ENCODE measurements at places on chromosomes 3 and 15.

- DNase-seq, result no peak
These were observed 293.4 kb upstream of the MME start for GRCh38 chr3:154786724-154787123.

- DNase-seq, result no peak
These were observed 186.9 kb downstream of the ARRDC4 start for GRCh38 chr15:98147415-98147814.

GRCh38 chr3:156865732-156866131 is 39.6 kb downstream of the LEKR1 start:
- DNase-seq, result no peak

DNA sequence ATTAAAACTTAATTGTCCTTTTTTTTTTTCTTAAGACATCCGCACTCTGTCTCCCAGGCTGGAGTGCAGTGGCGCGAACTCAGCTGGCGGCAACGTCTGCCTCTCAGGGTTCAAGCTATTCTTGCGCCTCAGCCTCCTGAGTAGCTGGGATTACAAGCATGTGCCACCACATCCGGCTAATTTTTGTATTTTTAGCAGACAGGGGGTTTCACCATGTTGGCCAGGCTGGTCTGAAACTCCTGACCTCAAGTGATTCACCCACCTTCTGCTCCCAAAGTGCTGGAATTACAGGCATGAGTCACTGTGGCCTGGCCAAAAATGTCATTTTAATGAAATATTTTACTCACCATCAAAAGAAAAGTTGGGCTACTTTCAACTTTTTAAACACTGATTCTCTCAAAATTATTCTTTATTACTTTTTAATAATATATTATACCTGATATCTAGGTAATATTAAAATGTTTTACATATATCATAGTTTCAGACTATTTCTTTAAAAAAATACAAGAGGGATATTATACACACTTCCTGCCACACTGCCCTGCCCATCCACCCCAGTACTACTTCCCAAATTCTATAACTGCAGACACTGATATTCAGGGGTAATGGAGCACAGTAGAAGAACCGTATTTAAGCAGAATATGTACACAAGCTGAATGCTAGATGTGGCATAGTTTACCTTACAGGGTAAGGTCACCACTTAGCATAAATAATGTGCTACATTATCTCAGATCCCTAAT is 723.9 kb upstream of the ZNF385D start:
- DNase-seq, result no peak

DNA sequence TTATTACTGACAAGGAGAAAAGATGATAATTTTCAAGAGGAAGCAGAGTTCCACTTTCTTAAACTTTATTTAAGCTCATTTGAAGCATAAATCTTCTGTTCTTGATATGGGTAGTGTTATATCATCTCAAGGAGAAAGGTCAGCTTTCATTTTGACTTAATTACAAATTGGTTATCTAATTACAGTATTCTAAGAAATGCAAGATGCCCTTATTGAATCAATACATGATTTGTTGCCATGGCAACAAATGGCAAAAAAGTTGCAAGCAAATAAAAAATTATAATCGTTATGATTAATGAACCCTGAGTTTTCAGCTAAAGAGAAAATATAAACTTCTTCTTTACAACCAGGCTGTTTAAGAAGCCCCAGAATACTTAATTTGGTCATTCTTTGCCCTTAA is 622.7 kb downstream of the RBMS3 start:
- DNase-seq, result no peak

DNA sequence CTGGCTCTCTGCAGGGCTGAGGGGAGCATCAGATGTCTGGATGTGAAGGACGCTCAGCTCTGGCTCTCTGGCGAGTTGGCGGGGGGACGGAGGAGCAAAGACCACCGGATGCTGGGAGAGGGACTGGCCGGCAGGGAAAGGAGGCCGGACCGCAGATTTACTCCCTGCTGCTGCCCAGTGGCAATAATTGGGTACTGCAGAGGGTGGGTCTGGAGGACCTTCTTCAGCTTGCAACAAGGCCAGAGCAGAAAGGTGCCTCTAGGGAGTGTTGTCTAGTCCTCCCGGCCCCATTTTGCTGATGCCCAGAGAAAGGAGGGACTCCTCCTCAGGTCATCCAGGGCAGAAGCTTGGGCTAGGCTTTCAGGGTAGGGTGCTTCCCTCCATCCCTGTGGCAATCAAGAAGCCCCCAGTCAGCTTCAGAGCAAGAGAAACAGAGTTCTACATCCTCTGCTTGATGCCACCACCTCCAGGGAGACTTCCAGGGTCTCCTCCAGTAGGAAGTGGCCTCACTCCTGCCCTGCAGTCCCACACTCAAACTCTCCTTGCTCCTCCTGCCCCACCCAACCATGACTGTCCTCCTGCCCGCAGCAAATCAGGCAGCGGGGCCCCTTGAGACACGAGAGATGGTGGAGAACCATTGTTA is 20.3 kb upstream of the CSPG4 start:
- DNase-seq, result no peak

- DNase-seq, result no peak
These were observed 16.3 kb downstream of the C3orf20 start for GRCh38 chr3:14691239-14691638.

DNA sequence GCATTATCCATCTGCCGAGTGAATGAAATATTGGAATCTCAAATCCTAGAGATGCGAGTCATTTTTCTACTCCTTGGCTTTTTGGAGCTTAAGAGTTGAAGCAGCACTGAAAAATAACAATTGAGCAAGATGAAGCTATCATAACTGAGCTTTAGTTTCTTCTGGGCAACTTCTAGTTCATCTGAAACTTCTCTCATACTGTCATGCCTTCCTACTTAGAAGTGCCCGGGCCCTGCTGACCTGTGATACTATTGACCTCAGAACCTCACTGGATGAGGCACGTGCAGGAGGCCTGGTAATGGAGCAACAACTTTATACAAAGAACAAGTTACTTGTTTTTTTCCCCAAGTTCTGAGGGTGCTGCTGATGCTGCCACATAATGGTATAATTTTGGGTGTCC is 48.5 kb upstream of the P3H2 start:
- DNase-seq, result no peak

DNA sequence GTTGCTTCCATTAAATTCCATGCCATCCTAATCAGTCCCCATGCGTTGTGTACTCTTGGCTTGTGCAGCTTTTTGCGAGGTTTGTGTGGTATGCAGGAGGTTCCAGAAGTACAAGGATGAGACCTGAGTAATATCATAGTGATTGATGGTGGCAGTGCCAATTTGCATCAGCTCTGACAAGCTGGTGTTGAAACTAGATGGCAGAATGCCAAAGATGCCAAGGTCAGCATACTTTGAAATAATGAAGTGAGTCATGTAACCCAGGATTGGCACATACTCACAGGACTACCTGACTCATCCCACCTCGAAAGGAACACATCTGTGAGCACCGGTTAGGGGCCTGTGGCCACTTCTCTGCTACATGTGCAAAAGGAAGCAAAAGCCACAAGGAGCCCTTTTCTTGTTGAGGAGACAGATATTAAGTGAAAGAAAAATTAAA is 14.3 kb downstream of the KAT2B start:
- DNase-seq, result peak; percentile 45

- DNase-seq, result no peak
These were observed 63.5 kb downstream of the KAT2B start for GRCh38 chr3:20103731-20104130.

- DNase-seq, result no peak
These were observed 695 bp downstream of the METTL6 start for GRCh38 chr3:15426579-15427118.

DNA sequence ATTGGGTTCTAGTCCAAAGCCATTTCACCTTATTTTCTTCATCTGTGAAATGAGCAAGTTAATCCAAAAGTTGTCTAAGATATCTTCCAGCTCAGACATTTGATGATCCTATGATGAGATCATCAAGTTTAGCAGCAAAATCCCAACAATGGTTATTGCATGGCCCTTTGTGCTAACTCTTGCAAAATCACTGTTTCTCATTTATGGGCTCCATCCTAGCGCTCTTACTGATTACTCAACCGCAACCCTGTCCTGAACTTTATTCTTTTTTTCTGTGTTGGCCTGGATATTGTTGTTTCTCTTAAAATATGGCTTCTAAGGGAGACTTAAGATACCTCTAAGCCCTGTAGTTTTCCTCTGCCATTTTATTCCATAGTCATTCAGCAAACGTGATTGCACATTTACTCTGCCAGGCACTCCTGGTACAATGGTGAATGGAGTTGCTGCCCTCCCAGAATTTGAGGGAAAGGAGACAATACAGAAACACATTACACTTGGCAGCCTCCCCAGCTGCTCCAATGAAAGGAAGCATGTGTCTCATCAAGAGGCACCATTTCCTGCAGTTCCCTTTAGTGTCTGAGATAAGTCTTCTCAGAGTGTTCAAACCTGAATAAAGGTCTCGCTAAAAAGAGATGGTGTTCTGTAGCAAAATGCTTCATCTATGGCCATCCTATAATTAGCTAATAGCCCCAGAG is 4.4 kb downstream of the GXYLT2 start:
- DNase-seq, result no peak

- DNase-seq, result no peak
These were observed 23.0 kb upstream of the CACNA2D3 start for GRCh38 chr3:54099381-54099780.

DNA sequence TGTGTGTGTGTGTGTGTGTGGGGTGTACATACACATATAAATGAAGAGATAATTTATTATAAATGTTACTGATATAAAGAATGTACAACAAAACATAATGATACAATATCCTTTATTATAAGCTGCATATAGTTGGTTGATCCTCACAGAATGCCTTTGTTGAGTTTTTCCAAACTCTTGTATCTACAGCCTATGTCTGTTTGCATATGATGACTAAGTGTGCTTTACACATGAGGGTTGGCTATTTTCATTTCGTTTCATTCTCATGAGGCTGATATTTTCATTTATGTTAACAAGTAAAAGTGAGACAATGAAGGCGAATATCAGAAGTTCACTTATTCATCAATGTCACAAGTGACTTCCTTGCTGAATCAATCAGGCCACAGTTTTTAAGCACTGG is 45.1 kb downstream of the TM2D3 start:
- DNase-seq, result no peak

DNA sequence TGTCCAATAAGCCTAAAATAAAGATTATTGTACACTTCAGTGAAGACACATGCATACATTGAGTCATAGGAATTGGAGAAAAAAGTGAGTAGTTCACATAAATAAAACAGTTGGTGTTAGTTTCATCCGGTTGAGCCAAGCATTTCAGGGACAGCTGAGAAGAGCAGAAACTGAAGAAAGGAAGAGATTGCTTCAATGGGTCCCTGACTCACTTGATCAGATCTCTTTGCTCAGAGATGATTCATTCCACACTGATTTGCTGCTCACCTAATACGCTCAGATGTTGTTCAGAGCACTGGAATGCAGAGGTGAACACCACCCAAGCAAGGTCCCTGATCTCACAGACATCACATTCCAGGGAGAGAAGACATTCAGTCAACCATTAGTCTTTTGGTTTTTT is 93.7 kb downstream of the RAD18 start:
- DNase-seq, result no peak

GRCh38 chr3:134014270-134014669 is 15.5 kb downstream of the SLCO2A1 start:
- DNase-seq, result no peak

GRCh38 chr15:23877502-23878412 is 190.7 kb upstream of the NDN start:
- no peak for DNase-seq

DNA sequence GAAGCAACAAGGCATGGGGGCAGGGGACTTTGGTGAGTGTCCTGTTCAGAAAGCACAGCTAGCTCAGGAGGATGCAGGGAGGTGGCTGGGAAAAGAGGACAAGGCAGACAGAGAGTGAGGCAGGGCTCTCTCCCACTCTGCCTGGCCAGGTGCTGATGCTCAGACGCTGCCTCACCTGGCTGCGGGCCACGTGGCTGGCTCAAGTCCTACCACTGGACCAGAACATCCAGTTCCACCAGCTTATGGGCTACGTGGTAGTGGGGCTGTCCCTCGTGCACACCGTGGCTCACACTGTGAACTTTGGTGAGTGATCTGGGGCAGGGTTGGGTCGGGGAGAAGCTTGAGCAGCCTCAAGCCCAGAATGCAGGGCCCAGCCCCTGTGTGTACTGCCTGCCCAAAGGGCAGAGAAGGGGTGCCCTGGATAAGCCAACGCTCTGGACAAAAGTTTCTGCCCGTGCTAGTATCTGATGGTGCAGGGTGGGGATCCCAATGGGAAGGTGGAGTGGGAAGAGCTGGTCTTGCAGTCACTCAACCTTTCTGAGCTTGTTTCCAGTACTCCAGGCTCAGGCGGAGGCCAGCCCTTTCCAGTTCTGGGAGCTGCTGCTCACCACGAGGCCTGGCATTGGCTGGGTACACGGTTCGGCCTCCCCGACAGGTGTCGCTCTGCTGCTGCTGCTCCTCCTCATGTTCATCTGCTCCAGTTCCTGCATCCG is 20.9 kb downstream of the NOX5 start:
- DNase-seq, result no peak

GRCh38 chr3:66393333-66394005 is 107.4 kb downstream of the LRIG1 start:
- DNase-seq, result no peak

- DNase-seq, result no peak
These were observed 28.7 kb upstream of the GBE1 start for GRCh38 chr3:81790117-81790516.

GRCh38 chr15:49145651-49146609 is 9.5 kb downstream of the COPS2 start:
- DNase-seq, result no peak

GRCh38 chr3:17473761-17474160 is 268.7 kb downstream of the TBC1D5 start:
- no peak for DNase-seq

GRCh38 chr15:31325595-31326155 is 960 bp upstream of the KLF13 start:
- DNase-seq, result no peak

DNA sequence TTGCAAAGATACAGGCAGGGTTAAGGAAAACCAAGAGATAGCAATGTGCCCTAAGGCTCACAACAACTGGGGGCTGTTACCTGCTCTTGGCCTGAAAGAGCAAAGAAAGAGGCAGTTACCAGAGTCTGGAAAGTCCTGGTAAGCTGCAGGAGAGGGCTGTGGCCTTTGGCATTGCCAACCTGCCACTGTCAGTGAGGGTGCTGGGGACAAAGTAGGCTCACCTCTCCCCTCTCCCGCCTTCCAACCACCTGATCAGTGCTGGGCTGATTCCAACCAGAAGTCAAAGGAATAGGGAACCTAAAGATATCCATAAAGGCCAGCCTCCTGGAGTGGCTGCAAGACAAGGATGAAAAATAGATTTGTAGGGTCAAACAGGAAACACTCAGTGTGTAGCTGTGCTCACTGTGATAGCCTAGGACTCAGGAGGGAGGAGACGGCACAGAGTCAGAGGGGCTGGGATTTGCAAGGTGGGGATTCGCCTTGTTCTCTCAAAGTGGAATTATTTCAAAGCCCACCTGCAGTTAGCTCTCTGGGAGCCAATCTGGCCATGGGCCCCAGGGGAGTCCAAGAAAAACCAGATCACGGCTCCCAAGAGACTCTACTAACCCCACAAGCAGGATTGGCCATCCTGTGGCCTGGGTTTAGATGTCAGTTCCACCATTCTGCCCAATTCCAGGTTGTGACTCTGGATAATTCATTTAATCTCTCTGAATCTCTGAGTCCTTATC is 204.0 kb upstream of the BCL6 start:
- DNase-seq, result no peak
